Anterior cingulate cortex (tissue), 58 donors: ENCODE measurements at places on chromosomes 2 and 18.

DNA sequence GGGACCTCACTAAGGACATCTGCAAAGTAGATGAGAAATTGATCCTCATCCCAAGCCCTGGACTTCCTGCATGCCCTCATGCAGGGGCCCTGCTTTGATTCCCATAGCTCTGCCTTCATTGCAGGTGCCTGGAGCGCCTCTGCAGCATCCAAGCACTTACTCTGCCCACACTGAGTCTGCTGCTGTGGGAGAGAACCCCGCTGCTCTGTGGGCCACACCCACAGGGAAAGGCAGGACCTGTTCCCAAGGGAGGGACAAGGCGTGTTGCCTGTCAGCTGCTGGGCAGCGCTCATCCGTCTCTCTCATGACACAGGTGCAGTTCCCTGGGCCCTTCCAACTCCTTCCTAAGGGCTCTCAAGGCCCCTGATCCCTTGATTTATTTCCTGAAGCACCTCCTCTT lies 266.8 kb upstream of the SMIM21 start:
- no peak for DNase-seq

DNA sequence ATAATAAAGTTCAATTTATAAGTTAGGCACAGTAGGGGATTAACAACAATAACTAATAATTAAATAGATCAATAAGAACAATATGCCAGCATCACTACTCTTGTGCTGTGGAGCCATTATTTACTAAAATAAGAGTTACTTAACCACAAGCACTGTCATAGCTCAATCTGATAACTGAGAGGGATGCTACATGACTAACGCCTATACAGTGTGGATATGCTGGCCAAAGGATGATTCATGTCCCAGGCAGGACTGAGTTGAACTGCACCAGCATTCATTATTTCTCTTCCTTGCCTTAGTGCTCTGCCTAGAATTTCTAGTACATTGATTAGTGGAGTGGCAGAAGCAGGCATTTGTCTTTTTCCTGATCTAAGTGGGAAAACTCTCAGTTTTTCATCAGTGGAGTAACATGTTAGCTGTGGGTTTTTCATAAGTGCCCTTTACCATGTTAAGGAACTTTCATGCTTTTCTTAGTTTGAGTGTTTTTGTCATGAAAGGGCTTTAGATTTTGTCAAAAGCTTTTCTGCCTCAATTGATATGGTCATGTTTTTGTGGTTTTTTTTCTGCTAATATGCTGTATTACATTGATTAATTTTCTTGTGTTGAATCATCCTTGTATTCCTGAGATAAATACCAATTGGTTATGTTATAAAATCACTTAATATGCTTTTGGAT lies 21.7 kb downstream of the KIAA1328 start:
- no peak for DNase-seq

- no peak for DNase-seq
These were observed 37.9 kb upstream of the GPC1 start for GRCh38 chr2:240397542-240397916.

GRCh38 chr18:9239720-9240119 lies 94.9 kb upstream of the TWSG1 start:
- no peak for DNase-seq

GRCh38 chr2:231634412-231634811 lies 41.7 kb downstream of the TEX44 start:
- DNase-seq: no peak

GRCh38 chr2:235402422-235402821 lies 91.4 kb upstream of the AGAP1 start:
- DNase-seq: no peak

DNA sequence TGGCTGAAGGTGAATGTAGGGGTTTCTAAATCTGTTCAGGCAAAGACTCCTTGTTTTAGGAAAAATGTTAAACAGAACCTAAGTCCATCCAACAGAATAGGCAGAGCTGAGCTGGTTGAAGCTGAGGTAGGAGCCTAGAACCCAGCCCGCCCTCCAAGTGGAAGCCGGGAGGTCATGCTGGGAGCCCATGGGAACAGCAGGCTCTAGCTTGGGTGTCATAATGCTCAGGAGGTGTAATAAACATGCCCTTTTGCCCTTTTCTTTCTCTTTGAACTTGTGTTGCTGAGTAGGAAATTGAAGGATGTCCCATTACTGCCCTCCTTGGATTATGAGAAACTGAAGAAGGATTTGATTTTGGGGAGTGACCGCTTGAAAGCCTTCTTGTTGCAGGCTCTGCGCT lies 60.3 kb downstream of the ARMC9 start:
- no peak for DNase-seq

- DNase-seq: no peak
These were observed 9.1 kb upstream of the UNC80 start for GRCh38 chr2:209762563-209762962.

GRCh38 chr2:55721596-55722215 lies 28.1 kb upstream of the PNPT1 start:
- DNase-seq: no peak

DNA sequence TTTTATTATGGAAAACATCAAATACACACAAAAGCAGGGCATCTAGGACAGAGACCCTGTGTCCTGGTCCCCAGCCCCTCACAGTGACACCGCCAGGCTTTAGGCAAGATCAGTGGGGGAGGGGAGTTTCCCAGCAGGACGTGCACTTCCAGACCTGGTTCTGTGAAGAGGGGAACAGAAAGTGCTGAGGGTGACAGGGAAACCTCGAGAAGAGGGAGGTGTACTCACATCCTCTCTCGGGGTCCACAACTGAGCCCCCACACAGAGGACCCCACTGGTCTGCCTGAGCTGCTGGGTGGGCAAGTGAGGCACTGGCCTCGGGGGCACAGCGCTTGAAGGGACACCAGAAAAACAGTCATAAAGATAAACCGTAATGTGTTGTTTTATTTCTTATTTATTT lies 4.4 kb upstream of the GPR35 start:
- DNase-seq: no peak
